H9 (cell line): ENCODE measurements at places on chromosomes 7 and 10. TPM values are rescaled to one million over a fixed set of nuclear protein-coding genes. Genes with fewer than 3 reads are reported as not detected.

Gene LEP
- not detected in 2 replicates for total RNA-seq

Gene TWIST1
- not detected in 2 replicates for total RNA-seq

Gene MSMB
- not detected in 2 replicates for total RNA-seq

Gene LRRD1
- total RNA-seq = not detected in 2 replicates

Gene IDI2
- not detected in 2 replicates for total RNA-seq

Gene LIPM
- total RNA-seq = not detected in 2 replicates

Gene HMX3
- total RNA-seq = 0.20 TPM in 1 of 2 replicates, not detected in the other

Gene TEX36
- not detected in 2 replicates for total RNA-seq

Gene PPP1R17
- total RNA-seq = 1.2 and 1.7 TPM in 2 replicates

Gene MKRN1
- total RNA-seq = 106 and 112 TPM in 2 replicates

Gene ANKRD61
- 0.24 TPM in 1 of 2 replicates, not detected in the other for total RNA-seq

Gene H2BK1
- 0.97 TPM in 1 of 2 replicates, not detected in the other for total RNA-seq

Gene C7orf57
- total RNA-seq = 0.35 TPM in 1 of 2 replicates, not detected in the other

Gene BEND7
- total RNA-seq = 11.6 and 17.7 TPM in 2 replicates

Gene ZKSCAN1
- 28.2 and 29.8 TPM in 2 replicates for total RNA-seq

Gene SYT15B
- total RNA-seq = 0.24 TPM in 1 of 2 replicates, not detected in the other

DNA sequence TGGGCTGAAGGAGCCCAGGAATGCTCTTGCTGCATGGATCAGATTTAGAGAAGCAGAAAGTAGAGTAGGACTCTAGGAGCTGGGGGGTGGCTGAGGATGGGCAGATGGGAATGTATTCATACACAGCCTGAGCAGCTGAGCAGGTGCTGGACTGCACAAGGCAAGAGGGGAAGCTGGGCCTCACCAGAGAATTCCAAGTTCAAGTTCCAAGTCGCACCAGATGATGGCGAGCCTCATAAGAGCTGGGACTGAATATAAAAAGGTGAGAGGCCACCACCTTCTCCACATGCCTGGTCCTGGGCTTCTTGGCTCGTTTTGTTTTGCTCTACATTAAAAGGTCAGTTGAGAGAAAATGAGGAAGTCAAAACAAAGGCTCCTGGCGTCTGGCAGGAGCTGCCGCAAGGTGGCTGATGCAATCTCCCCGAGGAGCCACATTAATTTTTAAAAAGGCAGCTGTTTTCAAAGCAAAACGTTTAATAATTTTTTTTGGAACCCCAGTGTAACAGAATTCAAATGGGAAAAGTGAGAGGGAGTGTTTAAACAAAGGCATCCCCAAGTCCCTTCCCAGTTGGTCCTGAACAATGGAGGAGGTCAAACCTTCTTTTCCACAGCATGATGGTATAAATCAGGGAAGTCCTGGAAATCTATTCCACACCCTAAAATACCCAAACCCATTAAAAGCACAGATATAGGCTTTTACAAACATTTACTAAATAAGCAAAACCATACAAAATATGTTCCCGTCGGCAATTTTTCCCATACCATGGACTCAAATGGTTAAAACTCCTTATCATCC, 9.5 kb downstream of the CYREN start:
- H3K27me3 ChIP-seq = no peaks in the 10 kb centered on the region
- H3K36me3 ChIP-seq = peaks cover 89% of the 10 kb centered on the region

- no peak overlapping the region for H3K27ac ChIP-seq
- no peaks in the 10 kb centered on the region for H3K27me3 ChIP-seq
- no peaks in the 10 kb centered on the region for H3K4me1 ChIP-seq
- no peak for DNase-seq
- H3K4me3 ChIP-seq = no peak overlapping the region
- peaks cover 4% of the 10 kb centered on the region; the same call in 1 of the 3 replicates for H3K36me3 ChIP-seq
Observed at GRCh38 chr7:48887500-48887899, 36.8 kb upstream of the CDC14C start.

DNA sequence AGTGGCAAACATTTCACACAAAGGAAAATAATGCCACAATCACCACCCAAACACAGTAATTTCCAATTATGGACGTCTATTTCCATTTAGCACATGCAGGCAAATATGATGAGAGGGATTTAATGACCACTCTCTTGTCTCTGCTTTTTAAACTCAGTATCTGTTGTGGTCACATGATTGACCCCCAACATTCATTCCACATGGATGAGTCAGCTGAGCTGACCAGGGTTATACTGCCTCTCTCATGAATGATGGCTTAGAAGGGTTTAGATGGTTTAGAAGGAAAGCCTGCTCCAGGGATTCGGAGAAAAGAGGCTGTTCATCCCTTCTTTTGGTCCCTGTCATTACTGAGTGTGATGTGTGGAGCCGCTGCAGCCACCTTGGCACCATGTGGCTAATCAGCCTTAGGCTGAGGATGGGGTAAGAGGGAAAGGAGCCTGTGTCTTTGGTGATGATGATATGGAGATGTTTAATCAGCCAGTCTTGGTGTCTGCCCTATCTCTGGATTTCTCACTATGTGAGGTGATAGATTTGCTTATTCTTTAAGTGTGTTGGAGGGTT, 38.2 kb upstream of the JAKMIP3 start:
- H3K36me3 ChIP-seq = no peaks in the 10 kb centered on the region
- H3K4me3 ChIP-seq = no peak overlapping the region
- no peak overlapping the region for H3K27ac ChIP-seq
- DNase-seq = no peak

DNA sequence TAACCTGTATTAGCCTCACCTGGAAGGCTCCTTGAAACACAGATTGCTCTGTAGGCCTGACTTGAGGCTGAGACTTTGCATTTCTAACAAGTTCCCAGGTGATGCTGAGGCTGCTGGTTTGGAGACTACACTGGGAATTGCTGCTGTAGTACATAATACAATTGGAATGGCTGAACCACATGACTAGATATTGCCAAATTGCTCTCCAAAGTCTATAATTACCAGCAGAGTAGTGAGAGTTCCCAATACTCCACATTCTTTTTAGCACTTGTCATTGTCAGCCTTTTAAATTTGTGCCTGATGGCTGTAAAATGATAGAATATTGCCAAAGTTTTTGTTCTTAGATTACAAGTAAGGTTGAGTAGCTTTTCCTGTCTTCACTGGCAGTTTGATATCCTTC, 39.9 kb downstream of the PLEKHA8 start:
- no peak for DNase-seq
- peaks cover 28% of the 10 kb centered on the region for H3K36me3 ChIP-seq
- H3K4me3 ChIP-seq = no peak overlapping the region
- no peaks in the 10 kb centered on the region for H3K27me3 ChIP-seq

- DNase-seq = no peak
- peaks cover 39% of the 10 kb centered on the region for H3K36me3 ChIP-seq
- no peak overlapping the region for H3K27ac ChIP-seq
- H3K27me3 ChIP-seq = no peaks in the 10 kb centered on the region
- H3K4me3 ChIP-seq = no peak overlapping the region
Observed at GRCh38 chr7:130622866-130623265, 45.7 kb downstream of the COPG2 start.

DNA sequence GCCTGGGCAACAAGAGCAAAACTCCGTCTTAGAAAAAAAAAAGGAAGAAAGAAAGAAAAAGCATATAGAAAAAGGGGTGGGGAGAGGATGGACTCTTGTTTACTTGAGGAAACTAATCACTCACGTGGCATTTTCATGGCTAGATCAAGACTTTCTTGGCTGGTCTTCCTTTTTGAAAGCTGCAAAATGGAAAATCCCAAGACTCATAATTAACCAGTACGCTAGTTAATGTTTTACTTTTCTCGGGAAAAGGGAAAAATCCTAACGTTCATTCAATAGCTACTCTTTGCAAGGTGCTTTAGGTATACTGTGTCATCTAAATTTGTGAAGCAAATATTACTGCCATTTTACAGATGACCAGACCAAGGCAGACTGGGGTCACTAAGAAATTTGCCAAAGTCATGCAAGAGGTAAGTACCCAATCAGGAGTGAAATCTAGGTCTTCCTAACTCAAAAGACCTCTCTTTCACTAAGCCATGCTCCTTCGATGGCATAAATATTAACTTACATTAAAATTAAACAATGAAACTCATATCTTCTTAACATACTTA, 24.4 kb downstream of the NAPEPLD start:
- H3K36me3 ChIP-seq = peaks cover 16% of the 10 kb centered on the region
- H3K27me3 ChIP-seq = no peaks in the 10 kb centered on the region
- H3K27ac ChIP-seq = no peak overlapping the region
- no peaks in the 10 kb centered on the region for H3K4me1 ChIP-seq
- H3K4me3 ChIP-seq = no peak overlapping the region

- H3K4me1 ChIP-seq = no peaks in the 10 kb centered on the region; the same call in 1 of the 2 replicates
- DNase-seq = no peak
- H3K27me3 ChIP-seq = no peaks in the 10 kb centered on the region
- peaks cover 2% of the 10 kb centered on the region; the same call in 1 of the 3 replicates for H3K36me3 ChIP-seq
Observed at GRCh38 chr10:121326905-121327304, 271.3 kb downstream of the FGFR2 start.

GRCh38 chr7:78296046-78296597, 497.5 kb downstream of the PHTF2 start:
- H3K4me3 ChIP-seq = no peak overlapping the region
- H3K36me3 ChIP-seq = no peaks in the 10 kb centered on the region; the same call in 2 of the 3 replicates
- no peak for DNase-seq
- no peak overlapping the region for H3K27ac ChIP-seq
- no peaks in the 10 kb centered on the region for H3K4me1 ChIP-seq

- peaks cover 3% of the 10 kb centered on the region; the same call in 1 of the 2 replicates for H3K4me1 ChIP-seq
- H3K4me3 ChIP-seq = peak overlapping the region; percentile 94
- no peaks in the 10 kb centered on the region for H3K27me3 ChIP-seq
- no peaks in the 10 kb centered on the region for H3K36me3 ChIP-seq
- DNase-seq = no peak
Observed at GRCh38 chr10:60731134-60731885, 47.0 kb upstream of the CDK1 start.

DNA sequence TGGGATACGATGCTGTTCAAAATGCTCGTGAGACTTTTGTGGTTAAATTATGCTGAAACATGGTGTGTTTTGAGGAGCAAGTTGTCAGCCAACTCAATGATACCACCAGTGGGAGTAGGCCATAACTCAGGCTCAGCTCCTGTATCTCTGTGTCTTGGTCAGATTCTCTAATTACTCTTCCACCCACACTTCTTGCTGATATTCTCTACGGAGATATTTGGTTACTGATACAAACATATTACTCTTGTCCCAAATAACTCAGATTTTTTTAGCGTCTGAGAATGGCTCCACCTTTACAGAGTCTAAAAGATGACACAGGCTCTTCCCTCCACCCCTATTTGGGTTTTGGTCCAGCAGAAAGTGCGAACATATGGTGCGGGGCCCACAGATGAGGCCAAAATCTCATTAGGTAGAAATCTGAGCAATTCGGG, 168.9 kb downstream of the PKD1L1 start:
- H3K36me3 ChIP-seq = 0 out of 2 replicates have a peak, but pooled peaks cover 3% of the 10 kb centered on the region
- H3K27me3 ChIP-seq = no peaks in the 10 kb centered on the region
- no peak overlapping the region for H3K4me3 ChIP-seq
- no peak overlapping the region for H3K27ac ChIP-seq

- no peaks in the 10 kb centered on the region; the same call in 1 of the 2 replicates for H3K27me3 ChIP-seq
- no peak overlapping the region for H3K27ac ChIP-seq
- peak overlapping the region; percentile 86 for H3K4me3 ChIP-seq
- H3K4me1 ChIP-seq = peaks cover 2% of the 10 kb centered on the region; the same call in 1 of the 2 replicates
- no peaks in the 10 kb centered on the region for H3K36me3 ChIP-seq
Observed at GRCh38 chr10:18140957-18141845, 977 bp downstream of the CACNB2 start.

DNA sequence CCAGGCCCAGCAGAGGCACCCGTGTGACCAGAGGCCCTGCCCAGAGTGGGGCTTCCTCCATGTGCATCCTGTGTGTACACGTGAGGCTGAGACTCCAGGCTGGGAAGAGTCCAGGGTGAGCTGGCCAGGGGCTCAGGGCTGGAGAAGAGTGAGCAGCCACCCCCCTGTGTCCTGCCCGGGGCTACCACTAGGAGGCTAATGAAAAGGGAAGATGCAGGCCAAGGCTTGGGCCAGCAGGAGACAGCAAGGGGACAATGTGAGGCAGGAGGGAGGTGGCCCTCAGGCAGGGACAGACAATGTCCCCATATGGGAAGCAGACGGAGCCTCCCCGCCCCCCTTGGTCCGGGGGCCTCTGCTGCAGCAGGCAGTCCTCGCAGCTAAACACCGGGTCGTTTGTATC, 102.0 kb downstream of the HIF1AN start:
- peaks cover 3% of the 10 kb centered on the region; the same call in 1 of the 2 replicates for H3K4me1 ChIP-seq
- DNase-seq = peak; percentile 90
- no peaks in the 10 kb centered on the region; the same call in 1 of the 2 replicates for H3K27me3 ChIP-seq
- H3K4me3 ChIP-seq = peak overlapping the region; percentile 28; the same call in 1 of the 3 replicates
- H3K36me3 ChIP-seq = no peaks in the 10 kb centered on the region

DNA sequence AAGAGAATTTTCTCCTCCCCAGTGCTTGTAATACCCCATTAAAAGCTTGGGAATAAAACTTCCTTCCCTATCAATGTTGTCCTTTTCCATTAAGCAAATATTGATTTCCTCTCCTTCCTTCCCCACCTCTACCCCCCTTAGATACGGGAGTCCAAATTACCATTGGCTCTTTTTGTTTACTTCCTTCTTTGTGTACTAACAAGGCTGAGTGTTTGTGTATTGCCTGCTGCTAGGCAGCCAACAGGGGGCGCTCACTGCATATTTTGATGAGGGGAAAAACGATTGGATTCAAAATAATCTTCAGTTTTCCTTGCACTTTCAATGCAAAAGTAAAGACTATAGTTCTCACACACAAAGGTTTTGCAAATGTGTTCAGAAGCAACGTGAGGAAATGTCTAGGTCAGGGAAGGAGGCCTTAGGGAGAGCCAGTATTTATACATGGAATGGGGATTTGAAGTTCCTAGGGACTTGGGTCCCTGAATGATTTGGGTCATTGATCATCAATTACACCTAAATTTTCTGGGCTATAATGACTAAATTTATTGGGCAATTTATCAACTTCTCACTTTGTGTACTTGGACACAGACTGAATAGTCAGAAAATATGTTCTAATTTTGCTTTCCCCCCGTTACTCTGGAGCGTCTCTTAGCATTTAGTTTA, 23.6 kb upstream of the VPS41 start:
- H3K4me3 ChIP-seq = 0 out of 2 replicates have a peak overlapping the region, but pooled peaks have one; percentile 9
- no peaks in the 10 kb centered on the region for H3K36me3 ChIP-seq
- no peaks in the 10 kb centered on the region for H3K27me3 ChIP-seq
- no peak overlapping the region for H3K27ac ChIP-seq
- H3K4me1 ChIP-seq = peaks cover 2% of the 10 kb centered on the region; the same call in 1 of the 2 replicates
- peak; percentile 72 for DNase-seq

GRCh38 chr10:37760817-37761216, 96.6 kb downstream of the ZNF248 start:
- peaks cover 24% of the 10 kb centered on the region for H3K36me3 ChIP-seq
- no peaks in the 10 kb centered on the region for H3K27me3 ChIP-seq
- no peaks in the 10 kb centered on the region for H3K4me1 ChIP-seq
- no peak overlapping the region for H3K27ac ChIP-seq
- H3K4me3 ChIP-seq = no peak overlapping the region

- no peak overlapping the region for H3K27ac ChIP-seq
- no peak for DNase-seq
- no peaks in the 10 kb centered on the region for H3K4me1 ChIP-seq
- H3K4me3 ChIP-seq = no peak overlapping the region
Observed at GRCh38 chr10:31126593-31126992, 94.9 kb upstream of the ZNF438 start.

GRCh38 chr10:5648494-5649457, 17.6 kb downstream of the ASB13 start:
- no peak overlapping the region for H3K27ac ChIP-seq
- peak; percentile 41 for DNase-seq
- H3K27me3 ChIP-seq = no peaks in the 10 kb centered on the region
- H3K4me3 ChIP-seq = no peak overlapping the region
- peaks cover 44% of the 10 kb centered on the region for H3K36me3 ChIP-seq

GRCh38 chr10:35212856-35213255, 86.2 kb downstream of the CREM start:
- H3K4me3 ChIP-seq = no peak overlapping the region
- no peaks in the 10 kb centered on the region for H3K36me3 ChIP-seq
- no peaks in the 10 kb centered on the region for H3K27me3 ChIP-seq
- H3K4me1 ChIP-seq = peaks cover 14% of the 10 kb centered on the region
- DNase-seq = no peak
